Stimulated activated CD4-positive, alpha-beta T cell treated with anti-CD3 and anti-CD28 coated beads, Interleukin-1b, Interleukin-23, amount 100 ng/mL, for 48 hours (primary cell): ENCODE measurements at places on chromosomes 6 and 20.

- DNase-seq: no peak
These were observed 49.9 kb upstream of the COL21A1 start for GRCh38 chr6:56297022-56297989.

DNA sequence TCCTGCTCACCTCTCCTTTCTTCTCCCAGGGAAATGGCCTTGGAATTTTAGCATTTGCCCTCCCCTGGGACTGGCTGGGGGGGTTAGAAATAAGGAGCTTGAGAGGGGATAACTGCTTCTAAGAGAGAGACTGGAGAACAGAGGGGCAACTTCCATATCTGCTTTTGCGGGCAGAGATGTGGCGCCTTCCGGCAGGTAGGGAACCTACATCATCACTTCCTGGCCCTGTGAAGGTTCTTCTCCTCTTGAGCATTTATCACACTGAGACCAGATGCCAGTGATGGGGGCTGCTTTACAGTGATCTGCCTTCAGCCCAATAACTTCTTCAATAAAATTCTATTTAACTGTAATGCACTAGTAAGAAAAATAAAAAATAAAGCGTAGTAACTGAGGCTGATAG is 48.1 kb downstream of the TBC1D7 start:
- DNase-seq: no peak

DNA sequence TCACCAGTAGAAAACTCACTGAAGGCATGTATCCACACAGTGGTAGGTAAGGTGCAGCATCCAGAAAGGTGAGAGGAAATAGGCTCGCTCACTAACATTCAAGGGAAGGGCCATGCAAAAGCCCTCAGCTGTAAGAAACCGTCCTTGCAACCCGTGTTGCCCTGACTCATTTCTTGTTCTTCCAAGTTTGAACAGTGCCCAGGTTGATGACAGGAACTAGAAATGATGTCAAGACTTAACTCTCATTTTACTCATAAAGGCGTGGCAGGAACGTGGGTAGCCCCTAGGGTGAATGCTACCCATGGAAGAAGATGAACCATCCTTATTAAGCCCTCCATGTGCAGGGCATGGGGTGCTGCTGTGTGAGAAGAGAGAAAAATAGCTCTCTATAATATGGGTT is 187.6 kb downstream of the CD83 start:
- peak; percentile 47 for DNase-seq

- no peak for DNase-seq
These were observed 105.0 kb downstream of the SASH1 start for GRCh38 chr6:148447521-148448230.

- peak; percentile 89 for DNase-seq
These were observed at the start of gene ZSCAN12 for GRCh38 chr6:28399350-28400121. ZSCAN12 (minus strand) TSS chr6:28399747; CDS start chr6:28398405, 1,342 bp downstream.

GRCh38 chr6:134464690-134465411 is 146.9 kb upstream of the SGK1 start:
- no peak for DNase-seq

DNA sequence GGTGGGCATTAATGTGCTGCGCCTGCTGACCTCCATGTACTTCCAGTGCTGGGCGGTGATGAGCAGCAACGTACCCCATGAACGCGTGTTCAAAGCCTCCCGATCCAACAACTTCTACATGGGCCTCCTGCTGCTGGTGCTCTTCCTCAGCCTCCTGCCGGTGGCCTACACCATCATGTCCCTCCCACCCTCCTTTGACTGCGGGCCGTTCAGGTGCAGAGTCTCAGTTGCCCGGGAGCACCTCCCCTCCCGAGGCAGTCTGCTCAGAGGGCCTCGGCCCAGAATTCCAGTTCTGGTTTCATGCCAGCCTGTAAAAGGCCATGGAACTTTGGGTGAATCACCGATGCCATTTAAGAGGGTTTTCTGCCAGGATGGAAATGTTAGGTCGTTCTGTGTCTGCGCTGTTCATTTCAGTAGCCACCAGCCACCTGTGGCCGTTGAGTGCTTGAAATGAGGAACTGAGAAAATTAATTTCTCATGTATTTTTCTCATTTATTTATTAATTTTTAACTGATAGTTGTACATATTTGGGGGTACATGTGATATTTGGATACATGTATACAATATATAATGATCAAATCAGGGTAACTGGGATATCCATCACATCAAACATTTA is 35.2 kb upstream of the NOP56 start:
- no peak for DNase-seq

DNA sequence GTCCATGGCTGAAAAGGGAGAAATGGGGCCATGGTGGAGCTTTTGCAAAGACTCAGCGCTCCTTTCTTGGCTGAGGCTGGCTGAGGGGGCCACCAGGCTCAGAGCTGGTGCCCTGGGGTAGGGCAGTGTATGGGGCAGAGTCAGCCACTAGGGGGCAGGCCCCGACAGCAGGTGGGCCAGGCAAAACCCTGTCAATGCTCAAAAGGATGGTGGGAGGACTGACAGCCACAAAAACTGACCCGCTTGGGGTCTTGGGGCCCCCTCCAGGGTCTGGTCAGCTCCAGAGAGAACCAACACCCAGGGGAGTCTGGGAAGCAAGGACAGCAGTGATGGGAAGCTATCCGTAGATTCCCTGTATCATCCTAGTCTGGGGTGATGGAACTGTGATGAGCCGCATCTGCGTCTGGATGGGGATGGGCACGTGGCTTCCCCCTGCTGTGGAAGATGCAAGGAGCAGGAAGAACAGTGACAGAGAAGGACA is 306.9 kb downstream of the DHX35 start:
- peak; percentile 37 for DNase-seq

GRCh38 chr20:62310757-62311121 is 7.9 kb downstream of the ADRM1 start:
- no peak for DNase-seq

GRCh38 chr6:158497620-158498019 is 62.3 kb upstream of the TMEM181 start:
- no peak for DNase-seq

- no peak for DNase-seq
These were observed 18.7 kb downstream of the SESN1 start for GRCh38 chr6:109075934-109076333.

DNA sequence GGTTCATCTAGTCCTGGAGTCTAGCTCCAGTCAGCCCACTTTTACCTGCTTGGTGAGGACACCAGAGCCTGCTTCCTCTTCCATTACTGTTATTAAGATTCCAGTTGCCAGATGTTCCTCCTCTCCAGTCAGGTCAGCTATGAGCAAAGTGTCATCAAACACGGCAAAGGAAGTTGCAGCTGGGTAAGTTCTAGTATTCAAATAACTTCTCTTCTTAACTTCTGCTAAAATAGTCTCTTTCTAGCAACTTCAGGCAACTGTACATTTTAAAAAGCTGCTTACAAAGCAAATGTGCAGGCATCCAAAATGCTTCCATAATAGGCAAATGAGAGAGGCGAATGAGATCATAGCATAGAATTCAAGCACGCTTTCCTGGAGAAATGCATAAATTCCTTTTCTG is 18.4 kb upstream of the MRPS18A start:
- no peak for DNase-seq
